ENCODE measurements at places on chromosomes 2 and 18.

DNA sequence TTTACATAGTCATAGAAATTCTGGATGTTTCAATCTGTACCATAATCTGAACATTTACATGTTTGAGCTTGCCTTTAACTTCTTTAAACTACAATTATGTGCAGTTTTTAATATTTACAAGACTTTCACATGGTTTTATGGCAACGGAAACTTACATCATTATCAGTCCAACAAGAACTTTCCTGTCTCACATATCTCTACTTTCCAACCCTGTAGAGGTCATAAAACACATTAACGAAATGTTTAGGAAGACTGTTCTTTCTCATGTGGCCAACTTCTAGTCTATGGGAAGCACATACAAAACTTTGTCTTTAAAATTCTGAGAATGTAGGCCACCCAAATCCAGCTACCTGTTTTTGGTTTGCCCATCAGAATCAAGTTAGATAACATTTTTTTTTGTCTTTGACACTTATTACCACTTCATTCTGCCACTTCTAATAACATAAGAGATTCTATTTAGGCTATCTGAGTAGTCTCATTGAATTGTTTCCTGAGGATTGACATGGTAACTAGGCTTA lies 693.2 kb downstream of the KCNJ3 start:
- no peak for DNase-seq

GRCh38 chr2:27320958-27321543 lies 1.8 kb downstream of the MPV17 start:
- DNase-seq, result no peak

DNA sequence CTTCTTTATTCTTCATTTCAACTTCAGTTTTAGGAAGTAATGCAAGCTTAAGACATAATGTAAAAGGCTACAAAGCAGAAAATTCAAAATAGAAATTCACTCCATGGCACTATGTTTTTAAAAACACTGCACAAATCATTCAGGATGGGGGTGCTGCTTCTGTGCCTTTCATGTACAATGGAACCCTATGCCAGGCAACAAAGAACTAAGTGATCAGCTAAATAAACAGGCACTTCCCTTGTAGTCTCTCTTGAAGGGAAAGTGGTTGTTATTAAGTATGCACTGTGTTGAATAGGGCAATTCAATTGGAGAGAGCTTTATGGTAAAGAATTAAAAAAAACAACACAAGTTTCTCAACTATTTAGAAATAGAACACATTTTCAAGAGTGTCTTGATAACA lies 10.9 kb upstream of the ERBB4 start:
- no peak for DNase-seq

GRCh38 chr2:234949762-234950434 lies 1.9 kb upstream of the SH3BP4 start:
- no peak for DNase-seq

GRCh38 chr2:85257970-85258605 lies 69.7 kb downstream of the TGOLN2 start:
- DNase-seq, result no peak

DNA sequence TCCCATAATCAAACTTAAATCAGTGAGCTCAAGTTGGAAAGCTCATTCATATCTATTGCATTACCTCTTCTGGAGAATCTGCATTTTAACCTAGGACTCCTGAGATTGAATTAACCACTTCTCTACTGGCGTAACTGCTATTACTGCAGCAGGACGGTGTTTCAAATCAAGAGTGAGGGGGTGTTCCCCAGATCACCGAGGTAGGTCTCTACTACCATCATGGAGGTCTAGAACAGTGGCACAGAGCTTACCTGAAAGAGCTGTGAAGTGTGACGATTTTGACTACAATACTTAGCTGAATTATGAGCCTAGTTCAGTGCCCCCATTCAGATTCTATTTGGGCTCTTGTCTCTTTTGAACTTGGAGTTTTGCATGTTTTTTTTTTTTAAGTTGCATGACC lies 119.5 kb downstream of the POLE4 start:
- DNase-seq, result no peak

GRCh38 chr2:64819774-64820688 lies 166.3 kb upstream of the SERTAD2 start:
- DNase-seq, result peak; percentile 91

DNA sequence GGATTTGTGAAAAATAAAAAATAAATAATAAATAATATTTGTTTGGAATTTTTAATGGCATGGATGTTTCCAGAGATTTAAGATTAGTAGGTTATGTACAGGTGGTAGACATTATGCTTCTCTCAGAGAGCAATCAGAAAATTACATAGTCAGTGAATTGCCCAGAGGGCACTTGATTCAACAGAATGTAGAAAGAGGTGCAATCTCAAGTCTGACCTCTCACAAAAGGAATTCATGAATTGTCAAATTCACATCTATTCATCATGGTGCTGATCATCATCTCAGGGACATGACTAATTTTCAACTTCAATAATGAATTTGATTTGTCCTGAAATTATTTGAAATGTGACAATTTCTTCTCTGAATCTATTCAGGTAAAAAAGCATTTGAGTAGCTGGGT lies 172.5 kb downstream of the PDE11A start:
- no peak for DNase-seq

DNA sequence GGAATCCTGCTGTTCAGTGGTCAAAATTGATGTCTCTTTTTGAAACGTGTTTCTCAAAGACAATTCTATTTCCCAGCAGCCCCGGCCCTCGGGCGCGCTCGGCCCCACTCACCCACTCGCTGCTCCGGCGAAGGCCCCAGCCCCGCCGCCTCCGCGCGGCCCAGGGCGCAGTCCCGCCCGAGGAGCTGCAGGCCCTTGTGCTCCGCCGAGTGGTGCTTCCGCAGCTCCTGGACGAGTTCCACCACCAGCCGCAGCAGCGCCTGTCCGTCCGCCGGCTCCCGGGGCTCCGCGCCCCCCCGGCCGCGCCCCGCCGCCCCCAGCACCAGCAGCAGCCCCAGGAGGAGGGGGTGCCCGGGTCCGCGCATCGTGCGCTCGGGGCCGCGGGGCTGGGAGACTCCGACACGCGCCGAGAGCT lies 413 bp downstream of the ALKAL2 start:
- no peak for DNase-seq

- DNase-seq, result no peak
Measured at GRCh38 chr2:229971298-229971790, 49.0 kb downstream of the FBXO36 start.

GRCh38 chr2:104378853-104379374 lies 475.0 kb upstream of the POU3F3 start:
- DNase-seq, result peak; percentile 72

- DNase-seq, result no peak
Measured at GRCh38 chr2:207148020-207148419, 17.7 kb downstream of the KLF7 start.

DNA sequence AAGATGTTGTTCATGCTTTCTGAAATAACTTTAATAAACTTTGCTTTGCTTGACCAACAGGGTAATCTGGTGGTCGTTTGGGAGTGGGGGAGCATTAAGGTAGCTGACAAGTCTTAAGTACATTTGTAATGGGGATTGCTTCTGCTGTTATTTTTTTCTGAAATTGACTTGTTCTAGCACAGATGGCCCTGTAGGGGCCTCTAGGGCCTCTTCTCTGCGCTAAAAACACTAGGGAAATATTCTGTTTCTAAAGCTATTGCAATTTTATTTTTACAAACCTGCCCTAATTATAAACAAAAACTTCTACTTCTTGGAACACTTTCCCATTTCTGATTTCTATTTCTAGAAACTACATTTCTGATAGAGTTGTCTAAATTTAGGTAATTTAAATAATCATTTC lies 191.3 kb upstream of the KCNJ3 start:
- DNase-seq, result no peak

DNA sequence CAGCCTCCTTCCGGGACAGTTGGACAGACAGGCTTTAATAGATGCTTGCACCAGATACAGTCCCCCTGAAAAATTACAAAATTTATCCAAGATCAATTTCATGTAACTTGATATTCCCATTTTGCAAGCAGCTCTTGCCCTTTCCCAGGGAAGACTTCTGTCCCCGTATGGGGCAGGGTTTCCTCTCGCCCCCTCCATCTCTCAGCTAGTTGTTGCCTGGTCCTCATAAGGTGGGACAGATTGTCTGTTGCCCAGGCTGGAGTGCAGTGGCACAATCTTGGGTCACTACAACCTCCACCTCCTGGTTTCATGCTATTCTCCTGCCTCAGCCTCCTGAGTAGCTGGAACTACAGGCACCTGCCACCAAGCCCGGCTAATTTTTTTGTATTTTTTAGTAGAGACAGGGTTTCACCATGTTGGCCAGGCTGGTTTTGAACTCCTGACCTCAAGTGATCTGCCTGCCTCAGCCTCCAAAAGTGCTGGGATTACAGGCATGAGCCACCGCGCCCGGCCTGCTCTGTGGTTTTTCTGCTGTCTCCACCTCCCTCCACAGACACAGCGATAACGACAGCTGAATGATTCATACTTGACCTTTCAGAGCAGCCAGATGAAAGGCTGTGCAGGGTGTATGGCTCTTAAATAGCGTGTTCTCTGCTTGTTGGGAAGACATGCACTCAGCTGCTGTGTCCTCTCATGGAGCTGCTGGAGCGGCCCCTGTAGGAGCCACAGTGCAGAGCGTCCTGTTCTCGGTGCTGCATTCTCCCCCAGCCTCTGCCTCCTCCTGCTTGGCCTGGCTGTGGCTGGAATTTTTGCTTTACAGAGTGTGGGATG lies 61.4 kb downstream of the TTC39C start:
- DNase-seq, result no peak

GRCh38 chr2:71779774-71780105 lies 326.4 kb downstream of the DYSF start:
- no peak for DNase-seq

DNA sequence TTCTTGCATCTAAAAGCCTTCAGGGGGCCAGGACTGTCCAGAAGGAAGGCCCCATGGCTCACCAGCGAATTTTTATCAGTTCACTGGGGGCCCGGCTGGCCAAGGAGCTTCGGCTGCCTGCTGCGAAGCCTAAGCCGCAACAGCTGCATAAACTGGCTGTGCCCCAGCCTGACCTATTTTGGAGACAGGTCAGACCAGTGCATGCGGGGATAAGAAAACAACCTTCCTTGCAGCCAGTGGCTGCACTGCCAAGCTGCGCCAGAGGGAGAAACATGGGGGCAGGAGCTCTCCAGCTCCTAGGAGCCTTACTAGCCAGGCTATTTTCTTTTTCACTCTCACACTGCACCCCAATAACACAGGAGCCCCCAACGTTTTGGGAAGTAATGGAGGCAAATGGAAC lies 15.2 kb downstream of the PAX3 start:
- no peak for DNase-seq

GRCh38 chr2:28926847-28927246 lies 32.4 kb downstream of the WDR43 start:
- no peak for DNase-seq

- DNase-seq, result no peak
Measured at GRCh38 chr2:467101-467500, 179.2 kb upstream of the ALKAL2 start.

- DNase-seq, result no peak
Measured at GRCh38 chr2:63012541-63012940, 38.1 kb upstream of the OTX1 start.
